ENCODE measurements at places on chromosomes 1 and 21. TPM values are rescaled to one million over a fixed set of nuclear protein-coding genes. Genes with fewer than 3 reads are reported as not detected.

CIART gene
- total RNA-seq, result 10.0 TPM

SMG5 gene
- 112 TPM for total RNA-seq

TIAM1 gene
- total RNA-seq, result 2.1 TPM

BRINP2 gene
- total RNA-seq, result 0.11 TPM

TTC39A gene
- total RNA-seq, result 20.3 TPM

FOXO6 gene
- total RNA-seq, result 2.0 TPM

OXCT2 gene
- 1.3 TPM for total RNA-seq
